D721Med (cell line): ENCODE measurements at places on chromosomes 11 and 22.

DNA sequence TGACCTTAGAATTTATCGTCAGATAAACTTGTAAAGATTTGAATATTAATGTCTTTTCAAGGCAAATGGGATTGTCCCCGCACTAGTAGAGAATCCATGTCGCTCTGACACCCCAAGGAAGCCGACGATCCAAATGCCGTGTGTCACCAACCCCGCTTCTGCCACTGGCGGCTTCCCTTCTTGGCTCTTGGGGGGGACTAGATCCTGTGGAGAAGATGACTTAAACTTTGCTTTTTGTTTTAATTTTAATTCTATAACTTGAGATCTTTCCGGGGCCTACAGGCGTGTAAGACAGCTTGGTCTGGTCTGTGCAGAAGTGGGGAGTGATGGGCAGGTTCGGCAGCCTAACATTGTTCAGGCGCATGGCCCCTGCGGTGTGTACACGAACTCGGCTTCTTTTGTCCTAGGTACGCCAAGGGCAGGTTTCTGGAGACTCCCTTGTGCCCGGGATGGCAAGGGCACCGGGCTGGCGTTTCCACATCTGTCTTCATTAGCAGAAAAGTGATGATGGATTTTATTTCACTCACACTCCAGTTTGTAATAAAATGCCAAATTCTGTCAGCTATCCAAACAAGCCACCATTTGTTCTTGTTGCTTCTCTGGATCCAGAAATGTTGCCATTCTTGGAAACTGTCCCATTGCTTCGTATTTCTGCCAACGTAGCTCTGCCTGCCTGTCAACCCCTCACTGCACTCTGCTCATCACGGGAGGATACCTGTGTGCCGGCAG is 6.7 kb downstream of the YDJC start:
- no peak for DNase-seq

GRCh38 chr11:88131764-88132470 is 43.3 kb downstream of the RAB38 start:
- DNase-seq: no peak

- no peak for DNase-seq
Measured at GRCh38 chr11:63567044-63567840, 4.1 kb upstream of the PLAAT2 start.

- no peak for DNase-seq
Measured at GRCh38 chr22:28480000-28480715, 199.5 kb downstream of the TTC28 start.

GRCh38 chr22:32518848-32519247 is 44.2 kb downstream of the FBXO7 start:
- no peak for DNase-seq

GRCh38 chr11:16977994-16978315 is 36.3 kb downstream of the PLEKHA7 start:
- DNase-seq: no peak

GRCh38 chr22:40534379-40535188 is 101.9 kb downstream of the MRTFA start:
- no peak for DNase-seq
